Ovary (tissue), 10 donors: ENCODE measurements at places on chromosomes 7 and 10. TPM values are rescaled to one million over a fixed set of nuclear protein-coding genes. Genes with fewer than 3 reads are reported as not detected.

Gene MOGAT3
- not detected for total RNA-seq

Gene GIMAP8
- total RNA-seq: 5.5 TPM

Gene BLNK
- total RNA-seq: 2.3 TPM

Gene TMEM196
- total RNA-seq: not detected

Gene OR9A2
- 0.22 TPM for total RNA-seq

Gene VPS37D
- total RNA-seq: 8.8 TPM

Gene VSTM4
- 45.0 TPM for total RNA-seq

Gene ITGB8
- 34.3 TPM for total RNA-seq

Gene SORBS1
- total RNA-seq: 44.4 TPM

Gene TAF3
- 11.8 TPM for total RNA-seq

Gene WEE2
- not detected for total RNA-seq

Gene BNIP3
- total RNA-seq: 45.1 TPM

Gene TECTB
- total RNA-seq: not detected

Gene TDRD1
- total RNA-seq: 0.46 TPM

Gene NOLC1
- total RNA-seq: 50.2 TPM

Gene ADARB2
- total RNA-seq: 2.0 TPM

Gene CYP26C1
- 0.20 TPM for total RNA-seq

Gene MLXIPL
- total RNA-seq: 4.5 TPM

Gene MRPL32
- 38.8 TPM for total RNA-seq

Gene NEUROG3
- total RNA-seq: not detected

Gene SLC26A5
- total RNA-seq: 0.12 TPM

Gene TLX1
- not detected for total RNA-seq

Gene PRKRIP1
- total RNA-seq: 27.0 TPM

Gene DIP2C
- 29.4 TPM for total RNA-seq

Gene OR2A1
- total RNA-seq: 1.1 TPM

Gene SH3PXD2A
- 67.8 TPM for total RNA-seq

Gene TSPAN15
- total RNA-seq: 5.6 TPM

Gene PEX1
- 19.8 TPM for total RNA-seq

Gene NME8
- total RNA-seq: not detected

Gene ZNF853
- total RNA-seq: 25.1 TPM
